ENCODE measurements at places on chromosomes 13 and 19.
A peak's percentile ranks its signal among the peaks of the same experiment; 100 is the strongest.

DNA sequence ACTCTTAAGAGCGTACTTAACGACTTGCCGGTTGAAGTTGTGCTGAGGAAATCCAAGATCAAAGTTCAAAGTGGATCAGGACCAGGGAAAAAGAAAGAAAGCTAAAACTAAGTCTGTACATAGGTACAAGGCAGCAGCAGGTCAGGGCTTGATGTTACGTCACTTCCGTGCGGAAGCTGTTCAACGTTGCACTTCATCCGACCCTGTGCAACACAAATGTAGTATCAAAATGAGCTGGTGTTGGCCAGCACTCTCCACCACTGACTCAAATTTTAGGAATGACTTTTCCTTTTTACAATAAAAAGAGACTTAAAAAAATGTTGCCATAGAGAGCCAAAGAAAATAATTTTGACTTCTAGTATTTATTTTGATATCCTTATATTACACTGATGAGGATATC lies 1315.4 kb downstream of the EFNB2 start:
- DNase-seq, result peak; percentile 62

DNA sequence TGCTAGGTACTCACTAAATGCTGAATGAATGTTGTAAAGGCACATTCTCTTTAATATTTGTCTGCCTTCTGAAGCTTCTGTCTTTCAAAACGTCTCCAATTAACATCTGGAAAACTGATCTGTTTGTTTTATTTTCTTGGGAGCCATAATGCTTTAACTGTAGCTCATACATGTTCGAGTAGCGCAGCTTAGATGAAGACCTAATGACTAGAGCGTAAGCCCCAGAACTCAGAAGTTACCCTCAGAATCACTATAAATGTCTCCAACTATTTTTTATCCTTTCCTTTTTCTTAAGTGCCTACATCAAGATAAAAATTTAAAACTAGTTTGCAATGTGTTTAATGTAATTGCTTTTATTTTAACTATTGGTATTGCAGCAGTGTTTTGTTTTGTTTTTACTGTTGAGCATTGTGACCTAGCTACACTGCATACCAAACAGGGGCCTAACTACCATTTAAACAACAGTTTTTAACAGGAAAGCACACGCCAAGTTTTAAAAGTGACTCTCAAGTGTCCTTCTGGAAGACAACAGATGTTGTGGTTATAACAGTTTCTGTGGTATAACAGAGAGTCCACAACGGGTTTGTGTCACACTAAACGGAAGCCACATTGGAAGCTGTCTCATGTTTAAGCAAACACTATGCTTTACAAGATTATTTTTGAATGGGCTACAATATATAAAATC lies 42.0 kb downstream of the MRPL57 start:
- no peak for DNase-seq

GRCh38 chr13:103758222-103758621 lies 692.0 kb upstream of the SLC10A2 start:
- DNase-seq, result no peak

DNA sequence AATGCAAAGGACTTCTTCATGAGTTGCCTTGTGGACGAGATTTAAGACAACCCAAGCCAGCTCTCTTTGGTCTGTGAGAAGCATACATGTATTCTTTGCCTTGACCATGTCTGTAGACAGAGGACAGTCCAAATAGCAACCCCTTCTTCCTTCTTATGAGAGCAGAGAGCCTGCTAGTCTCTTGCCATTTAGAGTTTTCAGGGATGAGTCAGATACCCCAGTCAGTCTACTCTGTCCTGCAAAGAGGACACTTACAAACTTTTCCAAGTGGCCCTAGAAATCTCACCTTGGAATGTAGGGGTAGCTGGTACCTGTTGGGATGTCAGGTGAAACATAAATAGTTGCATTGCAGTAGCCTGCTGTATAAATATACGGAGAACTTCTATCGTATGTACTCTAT lies 36.7 kb downstream of the DNAJC3 start:
- peak; percentile 20 for DNase-seq

- no peak for DNase-seq
Measured at GRCh38 chr13:71797517-71797916, 69.5 kb downstream of the DACH1 start.

- DNase-seq, result no peak
Measured at GRCh38 chr13:94590744-94591143, 5.2 kb downstream of the TGDS start.

GRCh38 chr19:7900401-7900870 lies 3.2 kb upstream of the MAP2K7 start:
- DNase-seq, result no peak

DNA sequence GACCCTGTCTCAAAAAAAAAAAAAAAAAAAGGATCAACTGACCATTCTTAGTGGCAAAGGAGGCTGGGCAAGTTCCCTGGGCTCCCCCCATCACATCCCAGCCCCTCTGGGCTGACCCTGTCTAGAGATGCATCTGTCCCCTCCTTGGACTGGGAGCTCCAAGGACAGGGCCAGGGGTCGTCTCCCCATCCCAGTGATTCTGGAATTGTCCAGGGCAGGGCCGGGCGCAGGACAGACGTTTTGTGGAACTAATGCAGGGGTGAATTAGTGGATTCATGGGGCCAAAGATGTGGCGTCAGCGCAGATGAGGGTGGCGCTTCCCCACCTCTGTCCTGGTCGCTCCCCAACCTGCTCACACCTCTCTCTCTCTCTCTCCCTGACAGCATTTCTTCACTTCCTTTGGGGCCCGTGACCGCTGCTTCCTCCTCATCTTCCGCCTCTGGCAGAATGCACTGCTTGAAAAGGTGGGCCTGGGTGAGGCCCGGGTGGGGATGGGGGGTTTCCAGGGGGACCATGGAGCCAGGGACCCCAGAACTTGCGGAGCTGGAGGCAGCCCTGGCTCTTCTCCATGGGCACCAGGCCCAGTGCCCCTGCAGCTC lies 11.1 kb downstream of the GRAMD1A start:
- no peak for DNase-seq

GRCh38 chr13:76808927-76809326 lies 77.3 kb downstream of the KCTD12 start:
- DNase-seq, result peak; percentile 45

- no peak for DNase-seq
Measured at GRCh38 chr13:101425623-101426022, 9.3 kb upstream of the NALCN start.
